GM13977 (cell line): ENCODE measurements at places on chromosomes 2 and 18.

DNA sequence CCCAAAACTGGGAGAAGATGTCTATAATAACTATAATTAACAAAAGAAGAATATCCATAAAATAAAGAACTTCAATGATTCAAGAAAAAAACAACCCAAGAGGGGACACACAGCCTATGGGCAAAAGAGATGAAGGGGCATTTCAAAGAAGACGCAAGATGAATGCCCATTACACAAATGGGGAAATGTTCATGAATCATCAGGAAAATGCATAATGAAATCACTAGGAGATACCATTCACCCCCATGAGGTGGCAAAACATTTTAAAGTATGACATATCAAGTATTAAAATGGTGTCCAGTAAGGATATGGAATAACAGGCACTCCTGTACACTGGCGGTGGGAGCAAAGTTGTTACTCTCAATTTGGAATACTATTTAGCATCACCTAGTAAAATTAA is 183.3 kb downstream of the TXNL1 start:
- DNase-seq = no peak

DNA sequence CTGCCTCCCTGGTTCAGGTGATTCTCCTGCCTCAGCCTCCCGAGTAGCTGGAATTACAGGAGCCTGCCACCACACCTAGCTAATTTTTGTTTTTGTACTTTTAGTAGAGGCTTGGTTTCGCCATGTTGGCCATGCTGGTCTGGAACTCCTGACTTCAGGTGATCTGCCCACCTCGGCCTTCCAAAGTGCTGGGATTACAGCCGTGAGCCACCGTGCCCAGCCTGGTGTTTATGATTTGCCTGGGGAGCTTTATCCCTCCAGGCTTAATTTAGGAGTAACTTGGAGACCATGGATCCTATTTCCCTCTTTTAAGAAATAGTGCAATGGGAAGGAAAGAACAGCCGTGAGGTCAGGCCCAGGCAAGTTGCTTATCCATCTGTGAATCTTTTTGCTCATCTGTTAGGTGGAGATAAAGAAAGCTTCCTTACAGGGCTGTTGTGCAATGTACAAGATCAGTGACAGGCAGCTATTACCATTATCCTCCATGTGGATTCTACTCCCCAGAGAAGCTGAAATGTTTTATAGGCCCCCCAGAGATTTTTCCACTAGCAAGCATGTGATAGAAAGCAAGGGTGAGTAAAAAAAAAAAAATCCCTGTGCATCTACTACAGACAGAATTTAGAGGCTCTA is 104.9 kb upstream of the MGAT5 start:
- DNase-seq = no peak

DNA sequence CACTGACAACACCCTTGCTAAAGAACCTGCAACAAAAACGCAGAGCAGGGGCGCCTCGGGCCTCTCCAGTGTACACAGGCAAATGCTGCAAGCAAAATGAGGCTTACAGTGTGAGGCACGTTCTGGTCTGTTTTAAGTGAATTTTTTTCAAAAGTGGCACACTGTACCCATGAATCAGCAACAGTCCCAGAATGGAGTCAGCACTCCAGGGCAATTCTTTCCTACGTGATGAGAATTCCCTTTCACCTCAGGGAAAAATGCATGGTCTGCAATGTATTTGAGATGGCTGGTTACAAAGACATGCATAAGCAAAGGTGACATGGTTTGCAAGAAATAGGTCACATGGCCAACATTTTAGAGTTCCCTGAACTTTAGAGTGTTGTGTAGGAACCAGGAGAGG is 94.4 kb downstream of the UXS1 start:
- no peak for DNase-seq

GRCh38 chr18:27540111-27540510 is 355.0 kb upstream of the CHST9 start:
- no peak for DNase-seq

DNA sequence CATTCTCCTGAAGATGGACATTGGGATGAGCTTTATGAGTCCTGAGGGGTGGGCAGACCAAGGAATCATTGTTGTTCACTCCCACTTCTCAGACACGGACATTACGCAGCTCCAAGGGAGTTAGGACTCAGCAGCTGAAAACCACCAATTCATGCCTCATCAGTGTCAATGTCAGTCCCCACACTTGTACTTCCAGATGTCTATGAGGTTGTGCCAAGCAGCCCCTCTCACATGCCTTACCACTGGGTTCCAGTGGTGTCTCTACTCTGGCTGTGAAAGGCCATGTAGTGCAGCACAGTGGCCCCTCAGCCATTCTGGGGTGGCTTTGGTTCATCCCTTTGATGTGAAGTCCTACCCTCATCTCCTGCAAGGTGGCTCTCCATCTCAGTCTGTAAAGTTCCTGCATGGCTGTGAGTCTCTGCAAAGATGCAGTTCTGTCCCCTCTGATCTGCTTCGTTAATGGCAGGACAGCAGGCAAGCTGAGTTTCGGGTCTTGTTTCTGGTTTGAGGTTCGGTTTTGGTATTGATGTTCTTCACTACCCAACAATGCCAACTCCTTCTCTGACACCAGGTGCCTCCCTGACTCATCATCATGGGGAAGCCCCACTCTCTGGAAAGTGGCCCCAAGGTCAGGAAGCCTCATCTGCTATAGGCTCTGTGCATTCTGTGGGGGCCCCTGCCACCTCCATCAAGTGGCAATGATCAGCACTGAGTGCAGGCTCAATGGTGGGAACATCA is 14.0 kb upstream of the COL6A3 start:
- DNase-seq = no peak

GRCh38 chr2:240292035-240292574 is 143.4 kb upstream of the GPC1 start:
- DNase-seq = no peak

DNA sequence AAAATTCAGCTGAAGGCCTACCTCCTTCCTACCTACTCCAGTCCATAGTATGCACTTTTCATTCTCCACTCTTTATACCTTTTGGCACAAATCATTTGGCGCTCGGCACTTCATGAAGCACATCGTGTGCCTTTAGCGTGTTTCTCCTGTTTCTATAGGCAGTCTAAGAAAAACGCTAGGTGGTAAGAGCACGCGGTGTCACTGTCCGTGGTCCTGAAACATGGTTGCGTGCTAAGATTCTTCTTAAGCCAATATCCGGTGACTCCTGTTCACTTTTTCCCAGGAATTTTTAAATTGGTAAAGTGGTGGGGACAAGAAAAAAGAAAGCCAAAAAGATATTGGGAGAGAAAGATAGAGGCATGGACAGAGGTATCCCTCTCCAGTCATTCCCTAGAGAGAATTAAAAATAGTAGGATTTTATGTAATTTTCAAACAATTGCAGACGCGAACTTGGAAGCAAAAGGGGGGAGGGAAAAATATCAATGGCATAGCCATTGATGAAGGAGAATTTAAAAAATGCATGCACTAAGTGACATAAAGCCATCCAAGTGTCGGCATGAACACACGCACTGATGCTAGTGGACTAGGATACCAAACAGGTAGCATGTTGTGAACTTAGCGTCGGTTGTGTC is 1.4 kb upstream of the CTNNA2 start:
- no peak for DNase-seq

DNA sequence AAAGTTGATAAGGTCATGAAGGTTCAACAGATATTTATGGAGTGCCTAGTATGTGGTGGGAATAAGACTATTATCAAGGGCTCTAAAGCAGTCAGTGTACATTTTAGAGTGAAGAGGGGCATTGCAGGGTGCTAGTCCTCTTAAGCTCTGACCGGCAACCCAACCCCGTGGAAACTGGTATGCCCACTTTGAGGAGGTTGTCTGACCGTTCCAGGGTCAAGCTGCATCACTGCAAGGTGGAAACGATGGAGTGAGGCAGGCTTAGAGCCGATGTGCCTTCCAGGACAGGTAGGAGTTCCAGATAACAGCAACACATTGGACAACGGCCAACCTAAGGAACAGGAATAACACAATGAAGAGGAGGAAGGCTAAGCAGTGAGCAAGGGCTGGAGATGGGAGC is 1.4 kb upstream of the UCN start:
- no peak for DNase-seq

GRCh38 chr2:117977696-117978095 is 36.2 kb downstream of the CCDC93 start:
- no peak for DNase-seq
